ENCODE measurements at places on chromosomes 16 and 17.

DNA sequence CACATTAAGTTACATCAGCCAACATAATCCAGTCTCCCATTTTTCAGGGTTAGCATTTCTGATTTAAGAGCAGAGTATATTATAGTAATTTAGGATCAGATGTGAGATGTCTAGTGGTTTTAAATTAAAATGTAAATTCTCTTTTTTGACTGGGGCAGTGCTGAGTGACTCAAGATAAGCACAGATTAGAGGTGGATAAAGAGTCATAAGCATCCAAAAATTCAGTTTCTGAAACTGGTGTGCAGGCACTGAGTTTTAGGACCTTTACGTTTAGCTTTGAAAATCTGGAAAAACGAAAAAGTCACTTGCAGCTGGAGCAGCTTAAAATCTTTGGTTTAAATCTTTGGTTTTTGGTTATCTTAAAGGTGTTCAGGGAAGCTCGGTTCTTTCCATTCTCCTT, 190.7 kb downstream of the FTO start:
- no peak for DNase-seq

DNA sequence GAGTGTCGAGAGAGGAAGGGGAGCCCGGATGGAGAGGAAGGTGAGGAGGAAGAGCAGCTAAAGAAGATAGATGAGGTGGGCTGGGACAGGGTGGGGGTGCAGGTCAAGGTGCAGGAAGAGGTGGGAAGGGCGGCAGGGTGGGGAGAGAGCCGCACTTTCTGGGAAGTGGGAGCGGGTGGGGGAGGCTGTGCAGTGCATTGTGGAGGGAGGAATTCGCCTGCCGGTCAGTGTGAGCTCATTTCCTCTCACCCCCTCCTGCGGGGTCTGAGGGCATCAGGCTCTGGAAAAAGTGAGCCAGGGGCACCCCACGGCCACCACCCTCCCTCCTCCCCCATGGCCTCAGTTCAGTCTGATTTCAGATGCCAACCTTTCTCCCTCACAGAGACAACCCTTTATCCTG, 2.5 kb upstream of the ARHGAP23 start:
- no peak for DNase-seq

- no peak for DNase-seq
Observed at GRCh38 chr17:8799570-8800212, 526 bp upstream of the MFSD6L start.

DNA sequence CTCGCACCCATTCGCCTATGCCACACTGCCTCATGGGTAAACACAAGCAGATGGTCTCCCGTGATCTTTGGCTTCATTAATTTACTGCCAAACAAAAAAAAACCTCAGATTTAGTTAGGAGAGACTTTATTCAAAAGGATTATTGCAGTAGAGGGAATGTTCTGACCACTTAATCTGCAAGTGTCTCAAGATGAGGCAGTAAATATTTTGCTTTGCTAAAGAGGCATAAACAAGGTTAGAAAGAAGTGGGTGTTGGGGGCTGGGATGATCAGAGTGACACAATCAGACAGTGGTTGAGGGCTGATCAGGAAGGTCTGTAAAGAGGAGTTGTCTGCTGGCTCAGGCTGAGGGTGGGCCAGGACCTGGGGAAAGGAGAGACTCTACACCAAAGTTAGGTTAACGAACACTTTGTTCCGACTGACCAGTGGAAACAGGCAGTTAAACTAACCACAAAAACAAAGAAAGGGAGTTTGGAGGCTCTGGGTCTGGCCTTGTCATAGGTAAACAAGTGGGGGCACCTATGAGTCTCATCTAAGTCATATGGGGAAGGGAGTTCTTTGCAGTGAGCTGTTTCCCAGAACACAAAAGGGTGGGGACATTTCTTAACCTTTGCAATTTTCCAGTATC, 28.5 kb downstream of the HSD17B2 start:
- no peak for DNase-seq

DNA sequence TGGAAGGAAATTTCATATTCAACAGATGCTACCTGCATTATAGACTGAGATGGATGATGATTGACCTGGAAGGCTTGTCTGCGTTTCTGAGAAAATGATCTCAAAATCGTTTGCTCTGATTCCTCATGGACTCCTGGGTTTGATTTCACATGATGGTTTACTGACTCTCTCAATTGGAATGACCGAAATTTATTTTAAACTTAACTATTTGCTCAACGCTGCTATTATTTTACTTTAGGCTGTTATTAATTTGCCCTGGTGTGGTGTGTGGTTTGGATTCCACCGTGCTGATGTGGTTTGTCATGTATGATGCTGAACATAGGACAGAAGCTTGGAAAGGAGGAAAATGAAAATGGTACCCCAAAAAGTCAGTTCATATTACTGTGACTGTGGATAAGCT, 37.3 kb upstream of the ELAC2 start:
- DNase-seq = no peak

GRCh38 chr16:59540621-59541020, 806.5 kb upstream of the GOT2 start:
- no peak for DNase-seq
